Activated naive CD4-positive, alpha-beta T cell treated with anti-CD3 and anti-CD28 coated beads, Interleukin-2, amount 50 U/mL, for 16 hours (primary cell): ENCODE measurements at places on chromosomes 12 and 14.
A peak's percentile ranks its signal among the peaks of the same experiment; 100 is the strongest.

GRCh38 chr14:103688906-103689902 lies 26.0 kb downstream of the XRCC3 start:
- no peak for DNase-seq

GRCh38 chr12:121990692-121991603 lies 30.7 kb upstream of the BCL7A start:
- DNase-seq: no peak

GRCh38 chr12:31783556-31783955 lies 54.7 kb upstream of the AMN1 start:
- DNase-seq: no peak

GRCh38 chr12:17588968-17589367 lies 501.0 kb downstream of the RERGL start:
- DNase-seq: no peak

DNA sequence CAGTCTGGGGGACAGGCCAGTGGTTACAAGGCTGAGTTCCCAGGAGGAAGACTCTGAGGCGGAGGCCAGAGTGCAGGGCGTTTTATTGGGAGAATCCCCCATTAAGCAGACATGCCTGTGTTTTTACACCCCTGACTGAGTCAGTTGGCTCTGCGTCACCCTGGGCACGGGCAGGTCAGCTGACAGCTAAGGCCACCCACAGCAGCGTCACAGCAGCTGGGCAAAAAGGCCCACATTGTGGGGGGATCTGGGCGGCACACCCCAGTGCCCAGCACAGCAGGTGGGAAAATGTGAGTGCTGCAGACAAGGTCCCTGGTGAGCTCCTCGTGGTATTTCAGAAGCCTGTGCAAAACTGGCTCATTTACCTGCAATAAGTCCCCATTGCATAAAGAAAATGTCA lies 184.7 kb downstream of the AACS start:
- no peak for DNase-seq

DNA sequence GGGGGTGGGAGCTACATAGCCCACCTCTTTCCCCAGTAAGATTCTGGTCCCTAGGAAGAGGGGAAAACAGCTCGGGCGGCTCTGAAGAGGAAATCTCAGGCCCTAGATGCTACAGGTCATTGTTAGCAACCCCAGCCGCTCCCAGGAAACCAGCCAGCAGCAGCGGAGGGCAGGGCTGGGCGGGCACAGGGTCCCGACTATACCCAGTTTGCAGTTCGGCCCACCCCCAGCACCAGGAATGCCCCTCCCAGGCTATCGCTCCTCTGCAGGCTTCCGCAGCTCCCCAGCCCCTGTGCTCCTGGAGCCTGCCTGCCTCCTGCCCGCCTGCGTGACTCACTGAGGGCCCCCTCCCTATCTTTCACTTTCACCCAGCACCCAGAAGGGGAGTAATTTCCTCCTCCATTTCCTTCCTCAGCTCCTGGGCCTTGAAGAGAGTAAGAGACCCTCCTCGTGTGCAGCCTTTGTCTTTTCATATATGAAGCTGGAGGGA lies 27.2 kb upstream of the PNMA1 start:
- peak; percentile 73 for DNase-seq
